ENCODE measurements at places on chromosomes 13 and 19.

GRCh38 chr19:16197188-16197621 lies 506 bp upstream of the AP1M1 start:
- no peak for DNase-seq

GRCh38 chr19:6161271-6161850 lies 25.9 kb downstream of the ACSBG2 start:
- DNase-seq: no peak

GRCh38 chr13:33107361-33107760 lies 91.1 kb downstream of the KL start:
- no peak for DNase-seq

DNA sequence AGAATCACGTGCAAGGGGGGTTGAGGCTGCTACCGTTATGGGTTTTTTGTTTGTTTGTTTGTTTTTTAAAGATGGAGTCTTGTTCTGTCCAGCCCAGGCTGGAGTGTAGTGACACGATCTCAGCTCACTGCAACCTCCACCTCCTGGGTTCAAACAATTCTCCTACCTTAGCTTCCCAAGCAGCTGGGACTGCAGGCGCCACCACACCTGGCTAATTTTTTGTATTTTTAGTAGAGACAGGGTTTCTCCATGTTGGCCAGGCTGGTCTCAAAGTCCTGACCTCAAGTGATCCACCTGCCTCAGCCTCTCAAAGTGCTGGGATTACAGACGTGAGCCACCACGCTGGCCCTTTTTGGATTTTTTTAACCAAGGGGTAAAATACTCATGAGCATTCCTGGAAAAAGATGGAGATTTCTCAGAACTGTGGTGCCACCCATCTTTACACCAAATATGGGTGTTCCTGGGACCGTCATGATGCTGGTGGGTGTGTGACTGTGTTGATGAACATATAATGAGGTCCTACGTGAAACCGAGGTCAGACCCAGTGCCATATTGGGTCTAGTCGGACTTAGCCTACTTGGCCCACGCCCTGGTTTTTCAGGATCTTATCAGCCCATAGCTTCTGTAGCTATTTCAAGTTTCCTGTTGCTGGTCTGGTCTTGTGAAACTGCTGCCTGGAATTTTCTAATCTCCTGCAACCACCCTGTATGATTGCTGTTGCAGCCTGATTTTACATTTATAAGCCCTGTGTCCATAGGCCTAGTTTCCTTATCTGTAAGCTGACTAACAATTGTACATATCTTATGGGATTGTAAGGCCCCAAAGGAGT lies 6.2 kb downstream of the PPP1R15A start:
- no peak for DNase-seq

GRCh38 chr13:98240135-98240534 lies 63.1 kb upstream of the RNF113B start:
- DNase-seq: no peak

GRCh38 chr19:33235269-33235995 lies 9.8 kb upstream of the SLC7A10 start:
- DNase-seq: peak; percentile 61

GRCh38 chr19:56312787-56313657 lies 1.6 kb downstream of the ZSCAN5A start:
- no peak for DNase-seq

DNA sequence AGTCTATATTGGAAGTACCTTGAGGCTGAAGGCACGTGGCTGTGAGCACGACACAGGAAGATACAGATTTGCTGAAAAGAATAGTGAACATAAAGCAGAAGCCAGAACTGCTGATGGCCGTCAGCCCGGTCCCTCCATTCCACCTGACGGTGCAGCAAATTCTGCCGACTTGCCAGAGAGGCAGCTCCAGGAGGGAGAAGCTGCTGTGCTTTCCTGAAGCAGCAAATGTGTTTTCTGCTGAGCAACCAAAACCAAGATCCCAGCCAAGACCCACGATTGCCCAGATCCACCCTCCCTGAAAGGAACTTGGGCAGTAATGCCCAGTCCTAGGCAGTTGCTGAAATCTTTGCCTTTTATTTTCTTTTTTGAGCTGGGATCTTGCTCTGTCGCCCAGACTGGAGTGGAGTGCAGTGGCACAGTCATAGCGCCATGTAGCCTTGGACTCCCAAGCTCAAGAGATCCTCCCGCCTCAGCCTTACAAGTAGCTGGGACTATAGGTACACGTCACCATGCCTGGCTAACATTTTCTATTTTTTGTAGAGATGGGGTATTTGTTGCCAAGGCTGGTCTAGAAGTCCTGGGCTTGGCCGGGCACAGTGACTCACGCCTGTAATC lies 7.0 kb upstream of the RCN3 start:
- no peak for DNase-seq

DNA sequence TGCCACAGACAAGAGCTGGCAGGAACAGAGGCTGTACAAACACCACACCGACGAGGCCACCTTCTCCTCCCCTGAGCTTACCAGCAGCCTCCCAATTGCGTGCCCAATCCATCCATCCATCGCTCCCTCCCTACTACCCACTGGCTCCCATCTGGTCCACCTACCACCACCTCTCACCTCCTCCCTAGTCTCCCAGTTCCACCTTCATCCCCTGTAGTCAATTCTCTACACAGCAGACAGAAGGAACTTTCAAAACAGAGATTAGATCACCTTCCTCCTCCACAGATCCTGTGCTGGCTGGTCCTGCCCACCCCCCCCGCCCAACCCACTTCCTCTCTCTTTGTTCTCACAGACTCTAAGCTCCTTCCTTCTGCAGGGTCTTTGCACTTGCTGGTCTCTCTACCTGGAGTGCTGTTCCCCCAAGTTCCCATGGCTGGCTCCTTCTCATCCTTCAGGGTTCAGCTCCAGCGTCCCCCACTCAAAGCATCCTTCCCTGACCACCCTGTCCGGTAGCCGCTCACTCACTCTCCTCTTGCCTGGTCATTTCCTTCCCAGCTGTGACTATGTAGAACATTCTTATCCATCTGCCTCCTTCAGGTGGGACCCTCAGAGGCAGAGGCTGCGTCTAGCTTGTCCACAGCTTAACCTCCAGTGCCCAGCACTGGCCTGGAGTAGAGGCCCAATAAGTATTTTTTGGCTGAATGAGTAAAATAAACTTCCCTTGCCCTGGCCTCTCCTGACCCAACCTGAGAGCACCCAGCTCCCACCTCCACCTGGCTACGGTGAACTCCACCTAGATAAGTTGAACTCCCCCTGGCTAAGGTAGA lies 23.0 kb downstream of the PIN1 start:
- DNase-seq: no peak

DNA sequence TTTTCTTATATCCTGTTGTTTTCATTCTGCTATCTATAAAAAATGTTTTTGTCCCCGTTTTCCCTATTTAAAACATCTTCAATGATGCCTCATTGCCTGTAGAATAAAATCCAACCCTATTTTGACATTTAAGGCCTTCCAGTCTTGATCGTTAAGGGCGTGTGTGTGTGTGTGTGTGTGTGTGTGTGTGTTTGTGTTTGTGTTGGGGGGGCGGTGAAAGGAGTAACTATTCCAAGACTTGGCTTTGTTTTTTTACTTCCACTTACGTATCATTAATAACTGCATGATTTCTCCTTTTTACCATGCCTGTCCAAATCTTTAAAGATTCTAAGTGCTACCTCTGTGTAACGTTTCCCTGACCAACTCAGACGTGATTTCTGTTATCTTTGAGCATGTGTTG lies 784 bp downstream of the PIBF1 start:
- DNase-seq: no peak

DNA sequence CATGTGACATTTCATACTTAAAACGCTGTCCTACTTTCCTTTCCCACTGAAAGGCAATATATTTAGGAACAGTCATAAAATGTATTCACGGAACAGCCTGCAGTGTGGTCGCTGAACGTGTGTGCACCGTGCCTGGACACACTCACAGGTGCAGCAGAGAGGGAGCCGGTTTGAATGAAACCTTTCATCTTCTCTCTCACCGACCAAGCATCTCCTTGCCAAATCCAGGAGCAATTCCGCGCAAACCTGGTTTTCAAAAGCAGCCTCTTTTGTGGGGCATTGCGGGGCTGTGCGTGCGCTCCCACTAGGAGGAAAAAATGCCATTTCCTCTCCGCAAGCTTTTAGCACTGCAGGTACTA lies 1.0 kb downstream of the DCLK1 start:
- DNase-seq: no peak

GRCh38 chr13:61123538-61124289 lies 291.9 kb downstream of the PCDH20 start:
- DNase-seq: no peak

- DNase-seq: no peak
These were observed 27.3 kb upstream of the MPHOSPH8 start for GRCh38 chr13:19606152-19606551.

- DNase-seq: no peak
These were observed 1440.5 kb upstream of the SPRY2 start for GRCh38 chr13:81781471-81781870.

GRCh38 chr13:81140675-81141074 lies 799.7 kb upstream of the SPRY2 start:
- no peak for DNase-seq

DNA sequence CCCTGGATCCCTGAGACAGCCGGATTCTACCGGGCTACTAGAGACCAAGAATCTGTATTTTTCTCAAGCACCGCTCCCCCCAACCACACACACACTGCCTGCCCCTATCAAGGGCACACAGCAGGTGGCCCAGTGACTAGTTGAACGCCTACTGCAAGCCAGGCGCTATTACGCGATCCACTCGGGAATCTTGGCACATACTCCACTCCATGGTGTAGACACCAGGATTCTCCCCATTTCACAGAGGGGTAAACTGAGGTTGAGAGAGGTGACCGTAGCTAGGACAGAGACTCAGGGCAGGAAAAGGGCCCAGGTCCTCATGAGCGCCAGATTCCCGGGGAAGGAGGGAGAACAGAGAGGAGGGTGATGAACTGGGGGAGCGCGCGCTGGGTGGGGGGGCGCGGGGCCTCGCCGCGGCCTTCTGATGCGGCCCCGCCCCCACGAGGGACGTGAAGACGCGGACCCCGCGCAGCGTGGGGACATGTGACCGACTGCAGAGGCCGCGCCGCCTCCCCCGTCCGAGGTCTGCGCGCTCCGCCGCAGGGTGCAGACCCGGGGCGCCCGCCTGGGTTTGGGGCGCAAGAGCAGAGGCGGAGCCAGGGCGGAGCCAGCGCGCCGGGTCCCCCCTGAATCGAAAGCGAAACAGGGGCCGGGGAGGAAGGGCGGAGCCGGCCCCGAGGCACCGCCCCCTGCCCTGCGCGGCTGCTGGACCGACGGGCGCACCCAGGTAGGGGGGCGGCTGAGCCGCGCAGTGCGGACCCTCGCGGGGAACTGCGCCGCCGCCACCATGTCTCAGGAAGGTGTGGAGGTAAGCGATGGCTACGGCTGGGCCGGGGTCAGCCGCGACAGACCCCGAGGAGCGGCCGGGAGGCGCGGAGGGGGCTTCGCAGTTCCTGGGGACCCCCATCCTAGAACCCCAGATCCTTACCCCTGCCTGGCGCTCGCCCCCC lies at the start of gene SHFL:
SHFL (plus strand) TSS at position 677 of the 950 bp plus-strand sequence; CDS start at position 788, 111 bp downstream.
- peak; percentile 71 for DNase-seq

DNA sequence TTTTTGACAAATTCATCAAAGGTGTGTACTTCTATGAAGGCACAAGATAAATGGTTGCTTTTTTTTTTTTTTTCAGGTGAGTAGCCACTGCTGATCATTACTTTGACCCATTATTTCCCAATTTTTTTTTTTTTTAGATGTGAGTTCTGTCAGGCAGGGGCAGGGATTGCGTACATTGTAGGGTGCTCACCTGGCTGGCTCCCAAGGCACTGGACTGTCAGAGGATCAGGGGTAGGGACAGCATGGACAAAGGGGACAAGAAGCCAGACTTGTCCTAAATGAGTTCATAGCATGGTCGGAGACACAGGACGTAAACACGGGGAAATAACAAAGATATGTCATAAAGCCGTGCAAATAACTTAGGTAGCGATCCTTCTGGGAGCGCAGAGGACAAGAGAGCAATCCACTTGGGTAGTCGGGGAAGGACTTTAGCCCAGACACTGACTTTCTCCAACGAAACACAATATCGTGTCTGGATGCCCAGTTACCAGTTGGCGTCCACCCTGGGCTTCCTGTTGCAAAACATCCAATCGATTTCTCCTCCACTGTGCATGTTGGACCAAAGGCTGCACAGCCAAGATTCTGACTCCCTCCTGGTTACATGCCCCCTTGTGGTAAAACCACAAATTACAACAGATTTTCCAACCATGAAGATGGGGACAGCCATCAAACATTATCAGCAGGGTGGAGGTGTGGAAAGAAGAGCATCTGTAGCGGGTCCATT lies 27.5 kb upstream of the KATNAL1 start:
- DNase-seq: no peak

DNA sequence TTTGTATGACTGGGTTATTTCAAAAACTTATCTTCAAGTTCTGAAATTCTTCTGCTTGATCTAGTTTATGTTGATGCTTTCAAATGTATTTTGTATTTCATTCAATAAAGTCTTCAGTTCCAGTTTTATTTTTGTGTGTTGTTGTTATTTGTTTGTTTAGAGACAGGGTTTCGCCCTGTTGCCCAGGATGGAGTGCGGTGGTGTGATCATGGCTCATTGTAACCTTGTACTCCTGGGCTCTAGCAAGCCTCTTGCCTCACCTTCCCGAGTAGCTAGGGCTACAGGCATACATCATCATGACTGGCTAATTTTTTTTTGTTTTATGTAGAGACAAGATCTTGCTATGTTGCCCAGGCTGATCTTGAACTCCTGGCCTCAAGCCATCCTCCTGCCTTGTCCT lies 40.3 kb upstream of the ARHGEF7 start:
- no peak for DNase-seq

DNA sequence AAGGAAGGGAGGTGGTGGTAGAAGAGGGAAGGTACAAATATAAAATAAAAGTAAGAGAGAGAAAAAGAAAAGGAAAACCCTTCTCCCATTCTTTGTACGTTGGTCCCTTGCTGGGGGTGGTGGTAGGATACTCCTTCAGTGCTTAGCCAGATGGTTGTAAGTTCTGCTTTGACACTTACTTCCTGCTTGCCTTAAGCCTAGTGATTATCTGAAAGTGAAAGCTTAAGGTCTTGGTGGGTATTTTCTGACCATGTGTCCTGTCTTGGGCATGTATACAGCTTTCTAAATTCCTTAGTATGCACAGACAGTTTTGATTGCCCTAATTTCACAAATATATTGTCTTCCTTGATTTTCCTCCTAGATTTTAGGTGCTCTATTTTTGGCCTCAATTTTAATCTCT lies 314.8 kb downstream of the PCDH17 start:
- no peak for DNase-seq

DNA sequence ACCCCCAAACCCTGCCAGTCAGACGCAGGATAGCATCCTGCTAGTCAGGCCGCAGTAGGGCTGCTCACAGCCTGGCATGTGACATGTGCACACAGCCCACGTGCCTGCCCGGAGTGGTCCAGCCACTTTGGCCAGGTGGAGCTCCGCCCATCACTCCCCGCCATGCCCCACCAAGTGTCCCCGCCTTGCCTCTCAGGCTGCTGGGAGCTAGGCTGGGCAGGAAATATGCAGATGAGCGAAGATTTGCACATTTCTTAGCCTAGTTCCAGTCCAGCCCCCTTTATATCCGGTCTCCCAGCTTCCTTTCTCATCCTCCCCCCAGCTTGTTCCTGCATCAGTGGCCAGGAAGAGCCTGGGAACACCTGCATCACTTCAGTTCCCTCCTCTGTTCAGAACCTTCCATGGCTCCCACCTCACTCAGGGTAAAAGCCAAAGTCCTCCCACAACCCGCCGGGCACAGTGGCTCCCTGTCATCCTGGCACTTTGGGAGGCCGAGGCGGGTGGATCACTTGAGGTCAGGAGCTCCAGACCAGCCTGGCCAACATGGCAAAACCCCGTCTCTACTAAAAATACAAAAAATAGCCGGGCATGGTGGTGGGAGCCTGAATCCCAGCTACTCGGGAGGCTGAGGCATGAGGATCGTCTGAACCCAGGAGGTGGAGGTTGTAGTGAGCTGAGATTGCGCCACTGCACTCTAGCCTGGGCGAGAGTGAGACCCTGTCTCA lies 2.3 kb upstream of the DOCK6 start:
- no peak for DNase-seq

Measured in nucleus accumbens (tissue), 56 donors.